Transverse colon (tissue), 4 donors: ENCODE measurements at places on chromosomes 12 and 14.

DNA sequence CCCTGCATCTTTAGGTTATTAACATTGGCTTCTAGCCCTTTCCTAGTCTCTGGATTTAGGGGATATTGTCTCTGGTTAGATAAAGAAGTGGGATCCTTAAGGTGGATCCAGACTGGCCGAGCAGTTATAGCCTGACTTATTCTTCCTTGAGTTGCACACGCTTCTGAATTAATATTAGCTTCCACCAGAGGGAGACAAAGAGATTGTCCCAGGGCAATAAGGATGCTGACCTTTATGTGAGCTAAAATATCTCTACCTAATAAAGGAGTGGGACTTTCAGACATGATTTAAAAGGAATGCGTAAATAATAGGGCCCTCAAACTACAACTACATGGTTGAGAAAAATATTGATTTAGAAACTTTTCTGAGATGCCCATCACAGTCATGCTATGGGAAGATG lies 139.7 kb downstream of the SLCO1B3 start:
- DNase-seq, result no peak

DNA sequence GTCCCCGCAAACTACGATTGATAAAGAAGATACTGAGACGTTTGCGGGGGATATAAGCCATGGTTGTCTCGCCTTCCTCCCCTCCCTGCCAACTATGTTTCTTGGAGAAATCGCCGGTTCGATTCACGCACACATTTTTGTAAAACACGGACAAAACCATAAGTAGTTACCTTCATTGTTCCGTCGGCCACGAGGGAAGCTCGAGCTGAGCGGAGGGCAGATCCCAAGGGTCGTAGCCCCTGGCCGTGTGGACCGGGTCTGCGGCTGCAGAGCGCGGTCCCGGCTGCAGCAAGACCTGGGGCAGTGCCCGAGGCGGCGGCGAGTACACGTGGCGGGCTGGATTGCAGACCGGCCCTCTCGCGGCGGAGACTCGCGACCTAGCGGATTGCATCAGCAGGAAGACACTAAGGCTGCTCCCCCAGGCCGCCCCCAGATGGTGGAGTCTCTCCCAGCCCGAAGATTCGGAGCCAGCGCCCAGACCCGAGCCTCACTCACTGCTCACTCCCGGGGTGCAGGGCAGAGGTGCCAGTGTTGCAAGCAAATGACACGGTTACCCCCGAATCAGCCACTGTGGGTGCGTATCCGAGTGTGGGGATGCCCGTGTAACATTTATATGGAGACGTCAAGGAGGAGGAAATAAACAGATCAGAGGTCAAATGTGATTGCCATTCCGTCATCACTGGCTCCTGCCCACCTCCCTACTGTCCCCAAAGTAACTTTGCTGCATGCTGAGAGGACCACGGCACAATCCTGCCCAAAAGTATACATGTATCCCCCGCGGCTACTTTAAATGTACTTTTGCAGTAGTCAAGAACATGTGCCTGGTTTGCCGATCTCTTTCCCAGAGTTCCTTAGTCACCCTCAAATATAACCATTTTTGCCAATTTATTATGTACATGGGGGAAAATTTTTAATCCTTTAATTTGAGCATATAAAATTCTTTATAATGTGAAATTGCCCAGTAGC lies at the start of gene BCAT1:
Gene BCAT1 (minus strand): TSS at position 345 of the 966 bp plus-strand sequence. CDS start 169 bp downstream, at position 176.
- peak; percentile 56 for DNase-seq

- no peak for DNase-seq
These were observed 126.6 kb downstream of the HELB start for GRCh38 chr12:66428870-66429269.

DNA sequence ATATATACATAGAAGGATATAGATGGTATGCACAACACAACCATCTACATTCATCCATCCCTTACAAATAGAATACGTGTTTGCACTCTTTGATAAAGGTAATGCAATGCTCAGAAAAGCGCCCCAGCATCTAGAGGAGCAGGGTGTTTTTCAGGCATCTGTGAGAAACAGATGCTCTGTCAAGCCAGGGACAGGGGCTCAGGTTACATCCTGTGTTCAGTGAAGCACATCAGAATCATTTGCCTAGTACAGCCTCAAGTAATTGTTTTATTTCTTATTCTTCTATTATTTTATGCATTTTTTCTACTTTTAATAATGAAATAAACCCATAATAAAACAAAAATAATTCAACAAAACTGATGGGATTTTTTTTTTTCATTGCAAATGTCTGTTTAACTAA lies 50.5 kb upstream of the HIF1A start:
- DNase-seq, result no peak

GRCh38 chr12:22042976-22043669 lies 2.9 kb upstream of the CMAS start:
- DNase-seq, result no peak

DNA sequence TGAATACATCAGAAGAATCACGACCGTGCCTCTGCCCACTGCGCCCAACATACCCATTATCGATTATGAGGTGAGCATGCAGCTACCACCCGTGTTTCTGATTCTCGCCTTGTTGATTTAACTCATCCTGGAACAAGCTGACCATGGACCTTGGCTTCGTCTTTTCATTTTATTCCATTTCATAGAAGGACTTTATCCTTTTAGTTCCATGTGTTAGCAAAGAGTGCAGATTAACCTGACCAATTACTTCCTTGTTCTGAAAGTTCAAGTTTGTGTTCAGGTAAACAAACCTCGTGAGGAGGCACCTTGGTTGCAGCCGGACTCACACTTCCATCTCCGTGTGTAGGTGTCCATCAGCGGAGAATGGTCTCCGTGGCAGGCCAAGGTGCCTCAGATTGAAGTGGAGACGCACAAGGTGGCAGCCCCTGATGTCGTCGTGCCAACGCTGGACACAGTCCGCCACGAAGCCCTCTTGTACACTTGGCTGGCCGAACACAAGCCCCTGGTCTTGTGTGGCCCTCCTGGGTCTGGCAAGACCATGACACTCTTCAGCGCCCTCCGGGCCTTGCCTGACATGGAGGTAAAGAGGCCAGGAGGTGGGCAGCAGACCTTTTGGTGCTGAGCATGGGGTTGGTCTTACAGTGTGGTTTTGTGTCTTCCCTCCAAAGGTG lies 52.2 kb downstream of the DYNC1H1 start:
- no peak for DNase-seq

DNA sequence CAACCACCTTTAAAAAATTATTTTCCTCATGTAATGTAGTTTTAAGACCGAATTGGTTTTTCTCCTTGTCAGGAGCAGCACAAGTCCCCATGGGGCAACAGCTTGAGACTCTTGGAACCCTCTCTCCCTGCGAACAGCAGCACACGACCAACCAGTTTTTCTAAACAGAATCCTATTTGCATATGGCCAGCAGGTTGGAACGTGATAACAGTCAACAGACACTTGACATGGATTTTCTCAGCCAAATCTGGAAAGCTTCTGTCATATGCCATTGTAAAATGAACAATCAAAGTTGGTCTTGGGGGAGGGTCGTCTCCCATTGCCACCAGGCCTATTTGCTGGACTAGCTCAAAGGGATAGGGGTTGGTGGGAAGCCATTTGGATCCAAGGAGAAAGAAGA lies 1915.0 kb upstream of the FLRT2 start:
- DNase-seq, result no peak

DNA sequence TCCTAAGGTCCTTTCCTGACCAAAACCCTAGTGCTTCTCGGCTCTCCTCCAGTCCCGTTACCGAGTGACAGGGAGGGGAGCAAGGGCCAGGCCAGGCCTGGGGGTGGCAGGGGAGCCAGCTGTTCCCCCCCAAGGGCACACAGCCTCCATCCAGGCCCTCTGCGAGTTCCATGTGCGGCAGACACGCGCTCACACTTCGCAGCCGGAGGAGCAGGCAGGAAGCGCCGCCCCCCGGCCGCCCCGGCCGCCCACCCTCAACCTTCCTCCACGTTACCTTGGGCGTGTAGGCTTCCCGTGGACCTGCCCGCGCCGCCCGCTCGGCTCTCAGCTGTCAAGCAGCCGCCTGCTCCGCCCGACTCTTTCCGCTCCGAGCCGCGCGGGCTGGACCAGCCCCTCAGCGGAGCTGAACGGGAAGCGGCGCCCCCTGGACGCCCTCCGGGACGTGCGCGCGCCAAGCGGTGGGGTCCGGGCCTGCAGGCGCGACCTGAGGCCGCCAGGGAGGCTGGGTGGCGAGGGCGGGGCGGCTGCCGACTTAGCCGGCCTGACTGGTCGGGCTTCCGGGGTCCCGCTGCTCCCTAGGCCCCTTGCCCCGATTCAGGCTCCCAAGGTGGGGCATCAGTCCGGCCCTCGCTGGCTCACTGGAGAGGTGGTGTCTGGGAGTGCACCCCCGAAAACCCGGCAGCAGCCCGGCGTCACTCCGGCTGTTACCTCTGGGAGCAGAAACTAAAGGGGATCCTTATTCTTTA lies at the start of gene CRACR2A:
Gene CRACR2A (minus strand): TSS at position 369 of the 746 bp plus-strand sequence. CDS start 56,110 bp downstream, outside the sequence.
- DNase-seq, result peak; percentile 84

DNA sequence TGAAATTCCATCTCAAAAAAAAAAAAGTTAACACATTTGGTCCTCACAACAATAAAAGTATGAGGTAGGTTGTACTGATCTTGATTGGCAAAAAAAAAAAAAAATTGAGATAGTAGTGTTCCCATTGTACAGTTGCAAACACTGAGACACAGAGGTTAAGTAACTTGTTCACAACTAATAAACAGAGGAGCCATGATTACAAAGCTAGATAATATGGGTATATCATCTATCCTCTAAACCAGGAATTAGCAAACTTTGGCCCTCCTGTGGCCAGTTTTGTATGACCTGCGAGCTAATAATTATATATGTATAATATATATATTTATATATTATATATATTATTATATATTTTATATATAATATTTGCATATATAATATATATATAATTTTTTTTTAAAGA lies 2.3 kb upstream of the PSME1 start:
- no peak for DNase-seq

DNA sequence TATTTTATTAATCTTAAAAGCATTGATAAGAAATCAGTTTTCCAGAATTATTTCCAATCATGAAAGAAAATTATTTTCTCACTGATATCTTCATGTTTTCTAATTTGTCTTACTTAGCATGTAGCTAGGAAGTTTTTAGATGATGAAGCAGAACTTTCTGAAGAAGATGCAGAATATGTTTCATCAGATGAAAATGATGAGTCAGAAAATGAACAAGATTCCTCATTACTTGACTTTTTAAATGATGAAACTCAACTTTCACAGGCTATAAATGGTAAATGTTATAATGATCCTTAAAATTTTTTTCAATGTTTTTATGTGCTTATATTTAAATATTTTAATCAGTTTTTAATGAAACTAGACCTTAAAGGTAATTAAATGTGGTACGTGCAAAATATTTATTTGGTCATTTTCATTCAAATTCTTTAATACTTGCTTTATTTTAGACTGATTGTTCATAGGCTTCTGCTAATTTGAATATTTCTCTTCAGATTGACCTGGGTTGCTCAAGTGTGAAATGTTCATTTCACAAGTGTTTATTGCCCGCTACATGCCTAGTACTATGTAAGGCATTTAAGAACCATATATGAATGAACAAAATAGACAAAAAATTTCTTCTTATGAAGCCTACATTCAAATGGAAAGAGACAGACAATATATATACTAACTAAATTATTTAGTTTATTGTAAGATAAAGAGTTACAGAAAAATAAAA lies 49.5 kb downstream of the FANCM start:
- DNase-seq, result no peak

DNA sequence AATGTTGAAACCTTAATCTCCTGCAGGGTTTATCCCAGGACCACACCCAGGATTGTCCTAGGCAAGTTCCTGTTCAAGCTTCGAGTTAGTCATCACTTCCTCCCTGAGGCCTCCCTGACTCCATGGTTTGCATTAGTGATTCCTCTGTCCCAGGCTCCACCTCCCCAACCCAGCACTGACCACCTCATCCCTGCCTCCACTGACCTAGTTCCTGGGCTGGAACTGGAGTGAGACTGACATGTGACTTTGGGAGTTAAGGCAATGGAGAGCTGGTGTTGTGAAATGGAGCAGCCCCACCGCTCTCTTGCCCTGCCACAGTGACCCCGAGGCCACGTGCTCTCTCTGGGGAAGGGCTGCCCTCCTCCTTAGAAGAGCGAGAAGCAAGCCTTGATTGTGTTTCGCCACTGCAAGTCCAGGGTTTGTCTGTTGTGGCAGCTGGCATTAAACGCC lies 15.8 kb upstream of the DTX1 start:
- peak; percentile 41 for DNase-seq
